ENCODE measurements at places on chromosomes 12 and 14.

- DNase-seq = peak; percentile 18
Observed at GRCh38 chr12:116382686-116383530, 105.4 kb upstream of the MED13L start.

DNA sequence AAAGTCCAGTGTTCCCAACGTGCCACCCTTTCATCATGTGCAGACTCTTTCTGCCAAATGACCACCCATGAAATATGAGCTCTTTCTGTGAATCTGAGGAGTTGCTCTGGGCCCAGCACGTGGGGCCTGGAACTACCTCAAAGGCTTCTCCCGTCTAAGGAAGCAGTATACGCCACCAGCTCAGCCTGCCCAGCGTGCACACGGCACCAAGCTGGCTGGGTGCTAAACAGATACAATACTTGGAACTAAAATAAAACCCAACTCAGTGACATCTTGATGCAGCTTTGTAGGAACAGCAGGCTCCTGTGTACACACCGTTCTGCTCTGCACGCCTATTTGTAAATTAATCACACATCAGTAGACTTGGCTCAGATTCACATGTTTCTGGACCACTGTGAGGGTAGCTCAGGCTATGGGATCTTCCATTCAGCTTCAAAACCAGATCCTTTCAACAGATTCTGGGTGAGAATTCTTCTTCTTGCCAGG lies 74.8 kb downstream of the ARL6IP4 start:
- DNase-seq = no peak

DNA sequence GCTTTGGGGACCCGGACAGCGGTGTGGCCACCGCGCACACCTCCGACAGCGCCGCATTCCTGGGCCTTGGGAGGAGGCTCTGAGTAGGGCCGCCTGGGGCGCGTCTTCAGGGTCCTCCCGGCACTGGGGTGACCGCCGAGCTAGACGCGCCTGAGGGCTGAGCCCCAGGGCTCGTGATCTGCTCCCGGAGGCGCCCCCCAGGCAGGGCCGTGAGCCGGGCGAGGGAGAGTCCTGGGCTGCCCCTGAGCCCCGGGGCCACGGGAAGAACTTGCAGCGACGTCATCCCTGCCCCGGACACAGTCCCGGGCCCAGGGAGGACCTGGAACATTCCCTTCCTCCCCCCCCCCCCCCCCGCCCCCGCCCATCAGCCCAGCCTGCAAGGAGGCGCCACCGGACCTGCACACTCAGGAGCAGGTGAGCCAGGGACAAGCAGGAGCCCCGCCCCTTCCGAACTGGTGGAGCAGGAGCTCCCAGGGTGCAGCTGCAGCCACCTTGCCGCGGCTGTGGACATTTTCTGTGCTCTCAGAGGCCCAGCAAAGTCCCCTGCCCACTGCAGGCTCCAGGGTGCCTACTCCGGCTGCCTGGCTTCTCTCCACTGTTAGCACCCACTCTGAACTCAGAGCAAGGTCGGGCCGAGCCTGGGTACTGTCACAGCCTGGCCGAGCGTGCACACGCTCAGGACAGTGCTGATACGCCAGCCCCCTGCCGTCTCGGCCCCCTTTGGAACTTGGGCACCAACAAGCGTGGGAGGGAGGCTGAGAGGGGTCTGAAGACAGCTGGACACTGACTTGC lies 50.7 kb downstream of the A2M start:
- DNase-seq = peak; percentile 76

DNA sequence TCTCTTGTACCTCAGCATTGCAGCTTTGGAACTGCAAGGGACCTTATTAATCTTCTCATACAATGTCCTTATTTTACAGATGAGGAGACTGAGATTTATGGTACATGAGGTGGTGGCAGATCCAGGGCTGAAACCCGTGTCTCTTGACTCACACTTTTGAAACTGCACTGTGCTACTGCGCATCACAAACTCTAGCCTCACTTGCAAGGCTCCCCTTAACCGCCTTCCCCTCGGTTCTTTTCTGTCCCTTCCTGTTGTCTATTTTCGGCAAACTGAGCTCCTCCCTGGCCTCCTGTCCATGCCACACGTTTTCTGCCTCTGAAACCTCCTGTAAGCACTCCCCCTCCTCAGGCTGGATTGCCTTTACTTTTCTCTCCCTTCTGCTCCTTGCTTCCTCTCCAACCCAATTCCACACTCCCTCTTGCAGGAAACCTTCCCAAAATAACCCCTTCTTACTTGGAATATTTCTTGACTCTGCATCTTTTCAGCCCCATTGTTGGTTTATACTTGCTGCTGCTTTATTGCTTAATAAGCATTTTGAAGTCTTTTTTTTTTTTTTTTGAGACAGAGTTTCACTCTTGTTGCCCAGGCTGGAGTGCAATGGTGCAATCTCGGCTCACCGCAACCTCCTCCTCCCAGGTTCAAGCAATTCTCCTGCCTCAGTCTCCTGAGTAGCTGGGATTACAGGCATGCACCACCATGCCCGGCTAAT lies 72.4 kb upstream of the CISTR start:
- DNase-seq = no peak

DNA sequence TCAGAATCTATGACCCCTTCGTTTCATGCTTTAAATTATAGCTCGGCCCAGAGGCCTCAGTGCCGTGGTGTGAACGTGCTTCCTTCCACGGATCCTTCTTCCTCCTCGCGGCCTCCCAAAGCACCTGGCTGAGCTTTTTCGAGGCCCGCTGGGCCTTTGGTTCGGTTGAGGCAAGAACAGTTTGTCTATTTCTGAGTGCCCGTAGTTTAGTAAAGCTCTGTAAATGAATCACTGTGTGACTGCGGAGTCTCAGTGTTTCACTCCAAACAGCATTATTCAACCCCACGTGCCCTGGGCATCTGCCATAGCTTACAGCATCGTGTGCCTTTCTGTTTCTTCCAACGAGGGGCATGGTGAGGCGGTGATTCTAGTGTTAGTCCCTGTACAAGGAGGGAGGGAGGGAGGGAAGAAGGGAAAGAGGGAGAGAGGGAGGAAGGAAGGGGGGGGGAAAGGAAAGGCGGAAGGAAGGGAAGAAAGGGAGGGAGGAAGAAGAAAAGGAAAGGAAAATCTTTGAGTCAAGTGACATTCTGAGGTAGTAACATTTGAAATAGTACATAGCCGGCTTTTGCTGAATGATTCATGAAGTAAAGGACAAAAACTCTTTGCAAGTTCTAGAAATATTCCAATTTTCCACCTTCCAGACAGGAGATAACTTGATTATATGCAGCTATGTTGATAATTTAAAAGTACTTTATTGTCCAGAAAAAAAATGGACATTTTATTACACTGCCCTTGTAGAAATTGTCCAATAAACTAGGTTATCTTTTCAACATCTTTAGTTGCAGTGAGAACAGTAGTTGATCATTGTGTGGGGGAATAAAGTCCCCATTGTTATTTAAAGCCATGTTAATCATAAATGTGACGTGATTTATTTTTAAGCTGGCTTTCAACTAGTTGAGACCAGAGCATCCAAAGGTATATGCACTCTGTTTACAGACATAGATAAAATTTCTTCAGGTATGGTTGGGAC lies 1.2 kb upstream of the TRIM9 start:
- DNase-seq = peak; percentile 28

- no peak for DNase-seq
Observed at GRCh38 chr12:66156654-66157053, 13.1 kb downstream of the TMBIM4 start.

DNA sequence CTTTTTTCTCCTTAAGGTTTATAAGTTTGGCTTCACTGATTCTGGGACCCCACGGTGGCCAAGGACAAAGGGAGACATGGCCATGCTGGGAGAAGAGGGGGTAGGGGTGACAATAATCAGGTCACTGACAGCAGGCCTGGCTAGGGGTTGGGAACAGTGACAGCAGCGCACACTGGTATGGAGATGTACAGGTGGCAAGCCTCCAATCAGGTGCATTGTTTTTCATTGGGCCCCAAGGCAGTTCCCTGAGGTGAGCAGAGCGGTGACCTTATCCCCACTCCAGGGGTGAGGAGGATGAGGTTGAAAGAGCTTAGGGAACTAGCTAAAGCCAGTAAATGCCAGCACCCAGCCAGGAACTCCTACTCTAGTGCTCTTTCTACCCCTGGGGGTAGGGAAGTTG lies 1.4 kb downstream of the SYNDIG1L start:
- DNase-seq = no peak

GRCh38 chr12:117842630-117843029 lies 126.2 kb downstream of the KSR2 start:
- DNase-seq = no peak

GRCh38 chr12:73308747-73309146 lies 1036.6 kb downstream of the TRHDE start:
- DNase-seq = no peak

DNA sequence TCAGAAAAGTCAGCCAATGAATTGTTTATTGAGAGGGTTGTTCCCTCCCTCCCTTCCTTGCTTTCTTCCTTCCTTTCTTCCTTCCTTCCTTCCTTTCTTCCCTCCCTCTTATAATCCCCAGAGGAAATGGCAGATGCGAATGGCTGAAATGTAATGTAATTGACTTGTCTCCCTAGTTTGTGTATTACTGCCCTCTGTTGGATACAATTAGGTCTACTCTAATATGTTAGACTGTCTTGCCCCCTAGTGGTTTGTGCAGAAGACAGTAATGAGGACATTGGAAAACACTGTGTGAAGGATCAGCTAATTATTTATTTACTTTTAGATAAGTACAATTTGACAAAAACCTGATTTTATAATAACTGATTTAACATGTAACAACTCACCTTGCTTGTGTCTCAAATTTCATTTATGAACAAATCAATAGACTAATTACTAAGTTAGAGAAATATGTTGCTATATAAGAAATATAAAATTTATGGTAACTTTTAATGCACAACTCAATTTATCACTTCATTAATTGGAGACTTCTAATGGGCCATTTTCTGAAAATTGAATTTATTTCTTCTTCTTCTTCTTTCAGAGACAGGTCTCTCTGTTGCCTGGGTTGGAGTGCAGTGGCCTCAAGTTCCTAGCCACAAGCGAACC lies 229.8 kb upstream of the LRIG3 start:
- DNase-seq = no peak

- DNase-seq = peak; percentile 84
Observed at GRCh38 chr12:68406134-68406576, 74.0 kb upstream of the MDM1 start.
